Amniotic stem cell (primary cell): ENCODE measurements at places on chromosomes 1 and 21.

DNA sequence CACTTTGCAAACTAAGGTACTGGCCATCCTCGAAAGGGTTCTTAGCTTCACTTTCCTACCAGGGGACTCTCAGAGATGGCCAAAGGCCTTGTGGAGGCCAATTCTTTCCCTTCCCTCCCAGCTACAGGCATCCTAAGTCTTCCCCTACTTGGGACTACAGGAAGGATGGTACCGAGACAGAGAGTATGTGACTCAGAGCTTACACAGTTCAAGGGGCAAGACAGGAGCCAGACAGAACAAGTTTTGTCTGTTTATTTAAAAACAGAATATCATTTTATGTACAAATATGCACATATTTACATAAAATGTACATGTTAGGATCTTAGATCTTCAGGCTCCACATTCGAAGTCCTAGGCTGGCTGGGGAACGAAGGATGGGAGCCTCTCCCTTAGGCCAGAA, 1.1 kb upstream of the ARHGAP30 start:
- no peak for DNase-seq

GRCh38 chr1:47592296-47593012, 154.6 kb downstream of the FOXD2 start:
- DNase-seq: no peak

GRCh38 chr1:113860891-113861290, 10.6 kb downstream of the PTPN22 start:
- peak; percentile 21 for DNase-seq

GRCh38 chr1:156226782-156227181, 14.0 kb downstream of the PMF1 start:
- no peak for DNase-seq

GRCh38 chr1:246448373-246448772, 58.7 kb downstream of the SMYD3 start:
- no peak for DNase-seq

- no peak for DNase-seq
Observed at GRCh38 chr21:25560891-25561290, 46.4 kb downstream of the MRPL39 start.

- DNase-seq: no peak
Observed at GRCh38 chr1:248805876-248806275, 19.8 kb downstream of the SH3BP5L start.

DNA sequence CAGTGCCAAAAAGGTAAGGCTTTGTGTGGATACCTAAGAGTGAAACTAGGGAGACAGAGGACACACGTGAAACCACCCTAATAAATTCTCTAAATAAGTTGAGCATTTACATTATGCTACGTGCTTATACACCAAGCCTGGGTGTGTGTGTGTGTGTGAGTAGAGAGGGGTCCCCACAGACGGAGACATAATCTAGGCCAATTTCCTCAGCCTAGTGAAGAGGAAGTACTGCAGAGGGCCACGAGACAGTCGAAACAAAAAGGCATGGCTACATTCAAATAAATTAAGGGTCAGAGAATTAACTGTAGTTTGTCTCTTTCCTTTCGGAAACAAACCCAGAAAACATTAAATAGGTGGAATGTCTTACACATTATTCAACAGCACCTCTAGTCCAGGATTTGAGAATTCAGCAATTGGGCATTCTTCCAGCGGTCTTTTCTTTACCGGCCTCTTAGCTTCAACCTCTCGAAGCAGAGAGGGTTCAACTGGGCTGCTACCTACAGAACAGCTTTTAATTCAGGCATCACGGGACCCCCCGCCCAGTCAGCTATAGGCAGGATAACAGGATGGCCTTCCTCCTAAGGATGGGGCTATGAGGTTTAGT, 75.0 kb downstream of the DESI2 start:
- DNase-seq: no peak

DNA sequence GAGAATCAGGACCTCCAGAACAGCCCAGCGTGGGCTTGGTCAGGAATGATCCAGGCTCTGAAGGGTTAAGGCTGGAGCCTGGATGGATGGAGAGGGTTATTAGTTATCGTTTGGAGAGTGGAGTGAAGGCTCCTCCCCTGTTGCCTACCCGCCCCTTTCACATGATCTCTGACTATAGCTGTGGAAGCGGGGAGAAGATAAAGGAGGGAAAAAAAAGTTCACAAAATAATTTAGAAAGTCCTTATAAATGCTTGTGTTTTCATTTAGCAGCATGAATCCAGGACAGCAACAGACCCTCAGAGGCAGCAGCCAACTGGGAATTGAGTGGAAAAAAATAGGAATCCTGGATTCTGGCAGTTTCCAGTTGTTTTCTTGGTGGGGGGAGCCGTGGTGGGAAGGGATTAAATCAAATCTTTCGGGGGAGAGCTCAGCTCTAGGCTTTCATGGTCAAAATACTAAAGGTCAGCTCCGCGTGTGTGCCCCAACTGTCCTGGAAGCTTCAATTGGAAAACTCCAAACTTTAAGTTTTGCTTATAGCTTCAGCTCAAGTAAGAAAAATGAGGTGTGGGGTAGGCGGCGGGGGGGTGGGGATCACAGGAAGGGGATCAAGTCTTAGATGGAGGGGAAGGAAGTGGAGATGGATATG, 595 bp upstream of the DDR2 start:
- peak; percentile 18 for DNase-seq

DNA sequence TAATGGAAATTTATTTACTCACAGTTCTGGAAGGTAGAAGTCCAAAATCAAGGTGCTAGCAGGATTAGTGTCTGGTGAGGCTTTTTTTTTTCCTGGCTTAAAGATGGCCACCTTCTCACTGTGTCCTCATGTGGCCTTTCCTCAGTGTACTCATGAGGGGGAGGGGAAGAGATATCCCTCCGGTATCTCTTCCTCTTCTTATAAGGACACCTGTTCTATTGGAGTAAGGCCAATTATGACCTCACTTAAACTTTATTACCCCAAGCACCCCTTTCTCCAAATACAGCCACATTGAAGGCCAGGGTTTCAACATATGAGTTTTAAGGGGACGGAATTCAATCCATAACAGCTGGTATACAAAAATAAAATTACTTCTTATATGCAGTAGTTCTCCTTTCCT, 203.7 kb upstream of the C1orf87 start:
- no peak for DNase-seq

DNA sequence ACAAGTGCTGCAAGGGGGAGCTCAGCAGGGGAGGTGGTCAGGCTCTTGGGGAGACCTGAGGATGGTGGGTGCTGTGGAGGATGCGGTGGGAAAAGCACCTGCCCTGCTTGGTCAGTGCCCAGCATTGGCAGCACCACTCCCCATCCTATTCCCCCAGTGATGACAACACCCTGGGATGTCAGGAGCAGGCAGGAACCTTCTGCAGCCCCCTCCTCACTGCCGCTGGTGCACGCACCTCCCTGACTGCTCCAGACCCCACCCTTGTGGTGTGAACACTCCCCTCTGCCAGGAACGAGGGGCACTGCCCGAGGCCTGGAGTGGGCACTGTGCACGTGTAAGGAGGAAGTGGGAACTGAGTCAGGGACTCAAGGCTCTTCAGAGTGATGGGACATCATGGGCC, 12.5 kb downstream of the TMPRSS3 start:
- no peak for DNase-seq

DNA sequence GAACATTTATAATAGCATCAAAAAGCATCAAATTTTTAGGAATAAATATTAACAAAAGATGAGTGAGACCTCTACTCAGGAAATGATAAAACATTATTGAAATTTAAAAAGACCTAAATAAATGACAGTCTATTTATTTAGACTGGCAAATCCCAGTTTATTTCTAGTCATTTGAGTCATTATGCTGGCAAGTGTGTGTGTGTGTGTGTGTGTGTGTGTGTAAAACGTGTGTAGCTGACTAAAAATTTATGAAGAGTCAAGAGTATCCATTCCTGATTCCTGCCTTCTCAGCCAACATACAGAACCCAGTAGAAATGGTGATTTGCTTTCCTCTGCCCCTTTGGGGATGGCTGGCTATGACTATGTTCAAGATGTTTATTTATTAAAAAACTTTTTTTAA, 46.2 kb downstream of the OSBPL9 start:
- DNase-seq: no peak

- no peak for DNase-seq
Observed at GRCh38 chr1:5994713-5995621, 2.7 kb upstream of the NPHP4 start.

GRCh38 chr1:66413136-66413837, 120.7 kb upstream of the SGIP1 start:
- DNase-seq: no peak

GRCh38 chr1:205319081-205320018, 2.2 kb downstream of the NUAK2 start:
- DNase-seq: peak; percentile 21
